ENCODE measurements at places on chromosomes 2 and 18.
A peak's percentile ranks its signal among the peaks of the same experiment; 100 is the strongest.

- DNase-seq: no peak
Observed at GRCh38 chr2:226884166-226884565, 48.3 kb downstream of the RHBDD1 start.

DNA sequence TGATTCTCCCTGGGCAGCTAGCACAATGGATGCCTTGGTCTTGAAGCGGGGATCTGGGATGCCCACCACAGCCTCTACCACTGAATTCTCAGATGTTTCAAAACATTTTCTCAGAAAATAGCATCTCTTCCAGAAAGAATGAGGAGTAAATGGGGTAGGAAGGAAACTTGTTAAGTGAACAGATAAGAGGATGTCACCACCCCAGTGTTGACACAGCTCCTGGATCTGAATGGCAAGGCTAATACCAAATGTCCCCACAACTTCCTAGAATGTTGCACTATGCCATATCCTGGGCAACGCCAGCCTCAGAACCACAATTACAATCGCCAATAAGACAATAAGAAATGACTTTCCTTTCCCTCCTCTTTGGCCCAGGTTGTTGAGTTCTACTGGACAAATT, 177.2 kb downstream of the BCL11A start:
- no peak for DNase-seq

DNA sequence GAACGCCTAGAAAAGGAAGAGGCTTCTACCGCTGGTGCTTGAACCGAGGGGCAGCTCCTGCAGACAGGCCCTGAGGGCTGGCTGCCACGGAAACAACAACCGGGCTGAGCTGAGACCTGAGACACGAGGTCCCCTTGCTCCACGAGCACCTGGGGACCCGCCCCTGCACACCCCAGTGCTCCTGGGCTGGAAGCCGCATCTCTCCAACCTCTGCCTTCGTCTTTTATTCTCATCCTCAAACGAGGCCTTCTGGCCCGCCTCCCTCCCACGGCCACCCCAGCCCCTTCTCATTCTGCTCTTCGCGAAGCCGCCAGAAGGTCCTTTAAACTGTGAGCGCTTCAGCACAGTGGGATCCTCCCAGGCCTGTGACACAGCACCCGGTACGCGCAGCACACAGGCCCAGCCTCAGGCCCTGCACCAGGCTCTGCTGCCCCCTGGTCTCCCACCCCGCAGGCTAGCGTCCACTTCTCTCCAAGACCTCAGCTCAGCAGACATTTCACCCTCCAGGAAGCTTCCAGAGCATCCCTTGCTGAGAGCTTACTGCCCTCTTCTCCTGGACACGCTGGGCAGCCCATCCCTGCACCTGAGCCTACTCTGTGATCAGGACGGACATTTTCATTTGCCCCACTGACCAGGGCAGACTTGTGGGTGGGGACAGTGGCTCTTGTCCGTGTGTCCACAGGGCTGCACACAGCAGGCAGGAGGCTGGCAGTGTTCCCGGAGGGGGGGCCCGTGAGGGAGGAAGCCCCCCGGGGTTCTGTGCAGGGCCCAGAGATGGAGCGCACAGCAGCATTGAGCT, 149.7 kb downstream of the PXDN start:
- no peak for DNase-seq

DNA sequence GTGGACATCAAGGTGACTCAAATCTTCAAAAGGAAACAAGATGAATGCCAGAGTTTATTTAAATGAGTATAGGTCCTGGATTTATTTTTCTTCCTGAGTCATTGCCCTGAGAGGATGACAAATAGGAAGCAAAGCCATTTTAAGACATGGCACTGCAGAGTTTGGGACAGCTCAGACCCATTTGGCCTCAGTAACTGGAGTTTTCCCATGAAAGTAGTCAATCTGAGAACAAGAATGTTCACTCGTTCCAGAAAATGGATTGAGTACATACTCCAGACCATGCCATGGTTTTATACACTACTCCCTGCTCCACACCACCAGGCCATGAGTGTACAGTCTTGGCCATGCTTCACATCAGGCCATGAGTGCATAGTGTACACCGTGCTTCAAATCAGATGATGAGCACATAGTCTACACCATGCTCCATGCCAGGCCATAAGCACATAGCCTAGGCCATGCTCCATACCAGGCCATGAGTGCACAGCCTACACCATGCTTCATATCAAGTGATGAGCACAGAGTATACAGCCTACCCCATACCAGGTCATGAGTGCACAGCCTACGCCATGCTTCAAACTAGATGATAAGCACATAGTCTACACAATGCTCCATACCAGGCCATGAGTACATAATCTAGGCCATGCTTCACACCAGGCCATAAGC, 202.4 kb downstream of the FBXO15 start:
- DNase-seq: no peak

DNA sequence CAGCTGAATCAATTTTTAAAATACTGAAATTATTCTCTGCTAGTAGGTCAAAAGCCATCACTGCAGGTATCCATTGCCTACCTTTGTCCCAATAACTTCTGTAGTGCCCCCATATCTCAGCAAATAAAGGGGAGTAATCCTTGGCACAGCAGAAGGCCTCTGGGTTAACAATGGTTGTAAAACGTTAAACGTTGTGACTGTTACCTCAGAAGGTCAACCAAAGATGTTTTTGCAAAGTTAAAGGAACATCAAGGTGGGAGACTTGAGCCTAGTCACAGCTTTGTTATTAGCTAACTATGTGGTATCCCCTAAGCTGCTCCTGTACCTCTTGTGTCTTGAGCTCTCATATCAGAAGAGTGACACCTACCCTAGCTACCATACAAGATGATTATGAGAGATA, 60.5 kb downstream of the COX7A2L start:
- DNase-seq: no peak

- DNase-seq: no peak
Observed at GRCh38 chr2:215949991-215950404, 63.4 kb downstream of the MREG start.

GRCh38 chr2:145007093-145007959, 487.4 kb upstream of the ZEB2 start:
- no peak for DNase-seq

- no peak for DNase-seq
Observed at GRCh38 chr18:22840606-22841144, 92.5 kb upstream of the RBBP8 start.

DNA sequence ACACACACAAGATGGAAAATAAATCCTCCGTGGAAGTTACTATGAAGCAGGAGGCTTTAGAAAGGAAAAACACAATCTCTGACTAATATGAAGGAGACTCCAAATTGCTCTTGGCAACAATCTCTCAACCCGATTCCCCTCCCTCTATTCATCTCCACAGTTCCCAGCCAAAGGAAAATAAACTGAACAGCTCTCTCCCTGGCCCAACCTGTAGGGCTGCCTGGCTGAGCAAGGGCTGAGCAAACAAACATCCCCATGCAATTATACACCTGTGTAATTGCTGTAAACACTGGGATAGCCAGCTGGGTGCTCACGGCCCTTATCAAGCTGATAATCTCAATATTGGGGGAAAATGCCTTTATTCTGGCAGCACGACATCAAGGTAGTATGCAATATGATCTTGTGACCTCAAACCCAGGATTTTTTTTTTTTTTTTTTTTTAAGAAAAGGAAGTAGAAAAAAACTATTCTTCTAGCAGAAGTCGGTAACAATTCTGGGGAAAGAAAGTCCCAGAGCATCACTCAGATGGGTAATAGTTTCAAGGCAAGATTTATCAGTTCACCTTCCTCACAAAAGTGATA, 203.3 kb upstream of the SMAD2 start:
- DNase-seq: no peak

DNA sequence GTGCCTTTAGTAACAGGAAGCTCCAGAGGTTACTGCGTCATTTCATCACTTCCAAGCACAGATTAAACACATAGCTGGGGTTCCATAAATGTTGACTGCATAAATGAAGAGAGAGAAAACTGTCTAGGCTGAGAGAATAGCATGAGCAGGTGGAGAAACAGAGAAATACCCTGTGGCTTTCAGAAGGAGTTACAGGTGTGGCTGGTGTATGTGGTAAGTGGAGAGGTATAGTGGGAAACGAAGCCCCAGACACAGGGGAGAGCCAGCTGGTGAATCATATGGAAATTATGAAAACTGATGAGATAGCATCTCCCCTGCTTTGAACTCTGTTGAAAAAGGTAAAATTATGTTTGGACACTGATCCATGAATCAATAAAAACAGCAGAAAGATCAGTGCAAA, 807.4 kb upstream of the POU3F3 start:
- DNase-seq: no peak

DNA sequence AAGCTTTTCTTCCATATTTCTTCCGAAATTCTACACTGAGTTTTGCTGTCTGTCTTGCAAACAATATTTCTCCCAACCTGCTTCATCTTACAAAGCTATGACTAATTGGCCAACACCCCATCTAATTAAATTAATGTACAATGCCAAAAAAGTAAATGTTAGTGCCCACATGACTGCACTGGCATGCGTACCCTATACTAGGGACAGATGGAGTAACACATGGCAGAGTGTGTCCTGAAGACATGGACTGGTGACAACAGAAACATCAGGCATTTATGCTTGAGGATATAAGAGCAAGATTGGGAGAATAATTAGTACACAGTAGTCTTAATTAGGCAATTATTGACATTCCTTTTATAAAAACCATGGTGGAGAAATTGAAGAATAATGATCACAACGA, 66.8 kb downstream of the MREG start:
- no peak for DNase-seq

DNA sequence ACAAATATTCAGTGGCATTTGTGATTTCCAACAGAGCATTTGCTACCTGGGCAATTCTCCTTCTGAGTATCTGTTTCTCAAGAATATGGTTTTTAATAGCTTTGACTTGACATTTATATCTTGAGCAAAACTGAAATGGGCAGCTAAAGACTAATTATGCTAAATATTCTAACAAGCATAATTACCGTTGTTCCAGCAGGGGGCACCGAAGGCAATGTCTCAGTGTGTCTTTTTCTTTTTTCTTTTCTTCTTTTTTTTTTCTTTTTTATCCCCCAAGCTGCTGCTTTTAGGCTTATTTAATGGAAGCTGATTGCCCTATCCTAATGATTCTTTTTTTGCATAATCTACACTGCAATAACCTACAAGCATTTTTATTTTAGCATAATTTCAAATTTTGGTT, 138.9 kb upstream of the NABP1 start:
- DNase-seq: peak; percentile 21

- DNase-seq: no peak
Observed at GRCh38 chr2:170503563-170503962, 211.6 kb upstream of the SP5 start.

DNA sequence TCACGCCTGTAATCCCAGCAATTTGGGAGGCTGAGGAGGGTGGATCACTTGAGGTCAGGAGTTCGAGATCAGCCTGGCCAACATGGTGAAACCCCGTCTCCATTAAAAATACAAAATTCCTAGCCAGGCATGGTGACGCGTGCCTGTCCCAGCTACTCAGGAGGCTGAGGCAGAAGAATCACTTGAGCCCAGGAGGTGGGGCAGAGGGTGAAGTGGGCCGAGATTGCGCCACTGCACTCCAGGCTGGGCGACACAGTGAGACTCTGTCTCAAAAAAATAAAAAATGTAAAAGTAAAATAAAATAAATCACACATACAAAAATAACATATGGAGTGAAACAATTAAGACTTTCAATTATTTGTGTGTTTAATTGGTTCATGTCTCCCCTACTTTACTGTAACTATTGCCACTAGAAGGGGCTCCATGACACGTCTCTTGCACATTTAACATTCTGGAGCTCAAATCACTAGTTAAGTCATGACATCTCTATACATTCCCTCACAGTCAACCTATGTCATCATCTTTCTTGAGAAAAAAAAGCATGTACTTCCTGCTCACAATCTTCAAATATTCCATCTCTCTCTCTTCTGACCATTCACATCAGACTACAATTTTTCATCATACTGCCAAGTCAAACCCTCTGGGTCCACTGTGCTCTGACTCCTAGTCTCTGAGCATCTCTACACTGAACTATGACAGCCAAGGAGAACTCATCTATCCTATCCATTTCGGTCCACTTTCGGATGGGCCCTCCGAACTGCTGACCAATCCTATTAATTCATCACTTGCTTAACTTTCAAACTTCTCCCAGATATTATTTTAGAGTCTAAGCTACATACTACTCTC, 6.7 kb downstream of the GFPT1 start:
- DNase-seq: no peak

DNA sequence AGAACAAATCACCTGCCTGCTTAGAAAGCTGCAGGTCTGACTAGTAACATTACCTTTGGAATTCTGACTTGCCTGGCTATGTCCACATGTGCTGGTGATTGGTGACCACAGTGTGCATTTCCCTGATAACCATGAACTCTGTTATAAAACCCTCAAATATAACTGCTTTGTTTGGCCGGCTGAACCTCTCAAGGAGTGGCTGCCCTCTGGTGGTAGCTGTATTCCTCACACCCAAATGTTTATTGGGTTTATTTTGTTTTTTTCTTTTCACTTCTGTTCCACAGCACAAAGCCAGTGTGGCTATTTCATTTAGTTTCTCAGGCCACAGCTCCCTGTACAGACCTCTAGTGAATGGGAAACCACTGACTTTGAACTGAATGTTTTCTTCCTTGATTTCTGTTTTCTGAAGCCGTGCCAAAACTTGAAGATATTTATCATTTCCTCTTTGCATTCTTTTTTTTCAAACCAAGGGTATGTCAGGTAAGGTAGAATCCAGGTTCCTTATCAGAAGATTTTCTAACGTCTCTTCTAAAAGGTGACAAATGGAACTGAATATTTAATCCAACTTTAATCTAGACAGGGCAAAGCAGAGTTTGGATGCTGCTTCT, 549.0 kb upstream of the VRK2 start:
- DNase-seq: peak; percentile 30

DNA sequence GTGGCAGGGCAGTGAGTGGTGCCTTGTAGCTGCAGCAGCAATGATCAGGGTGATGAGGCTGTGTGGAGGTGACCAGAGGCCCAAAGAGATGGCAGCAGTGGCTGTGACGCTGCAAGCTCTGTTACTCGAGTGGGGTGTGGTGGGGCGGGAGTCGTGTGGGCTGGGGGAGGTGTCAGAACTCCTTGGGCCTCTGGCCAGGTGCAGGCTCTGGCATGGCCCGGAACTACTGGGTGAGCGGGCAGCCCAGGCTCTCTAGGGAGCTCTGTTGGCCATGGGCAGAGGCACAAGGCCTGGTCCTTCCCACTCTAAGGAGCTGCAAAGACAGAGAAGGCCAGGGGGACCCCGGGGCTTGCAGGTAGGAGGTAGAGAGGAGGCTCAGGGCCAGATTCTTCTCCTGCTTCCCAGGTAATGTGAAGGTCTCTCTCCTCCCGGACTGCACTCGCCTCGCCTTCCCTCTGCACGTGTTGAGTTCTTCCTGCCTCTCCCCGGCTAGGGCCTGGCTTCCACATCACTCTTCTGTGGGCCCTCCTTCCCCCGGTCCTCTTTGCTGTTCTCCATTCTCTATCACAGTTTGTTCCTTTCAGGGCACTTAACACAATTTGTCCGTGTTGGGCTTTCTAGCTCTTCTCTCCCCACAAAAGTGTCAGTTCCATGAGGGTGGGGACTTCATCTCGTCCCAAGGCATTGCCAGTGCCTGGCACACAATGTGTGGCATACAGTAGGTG, 114.8 kb downstream of the MCFD2 start:
- no peak for DNase-seq

DNA sequence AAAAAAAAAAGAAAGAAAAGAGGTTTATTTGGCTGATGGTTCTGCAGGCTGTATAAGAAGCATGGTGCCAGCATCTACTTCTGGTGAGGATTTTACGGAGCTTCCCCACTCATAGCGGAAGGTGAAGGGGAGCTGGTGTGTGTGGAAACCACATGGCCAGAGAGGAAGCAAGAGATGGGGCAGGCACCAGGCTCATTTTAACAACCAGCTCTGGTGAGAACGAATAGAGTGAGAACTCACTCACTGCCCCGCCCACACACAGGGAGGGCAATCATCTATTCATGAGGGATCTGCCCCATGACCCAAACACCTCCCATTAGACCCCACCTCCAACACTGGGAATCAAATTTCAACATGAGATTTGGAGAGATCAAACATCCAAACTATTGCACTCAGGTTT, 68.5 kb downstream of the MOGAT1 start:
- DNase-seq: no peak

Data from neuronal stem cell (in vitro differentiated cells).